ENCODE measurements at places on chromosomes 13 and 19. TPM values are rescaled to one million over a fixed set of nuclear protein-coding genes. Genes with fewer than 3 reads are reported as not detected.

The UBE2L5 gene
- total RNA-seq = not detected

The FUT1 gene
- 14.7 TPM for total RNA-seq

GRCh38 chr13:92739306-92739818, 487.2 kb upstream of the GPC6 start:
- no peak for DNase-seq

- DNase-seq = peak; percentile 96
Observed at GRCh38 chr19:45767410-45767880, 1.6 kb downstream of the SIX5 start.

DNA sequence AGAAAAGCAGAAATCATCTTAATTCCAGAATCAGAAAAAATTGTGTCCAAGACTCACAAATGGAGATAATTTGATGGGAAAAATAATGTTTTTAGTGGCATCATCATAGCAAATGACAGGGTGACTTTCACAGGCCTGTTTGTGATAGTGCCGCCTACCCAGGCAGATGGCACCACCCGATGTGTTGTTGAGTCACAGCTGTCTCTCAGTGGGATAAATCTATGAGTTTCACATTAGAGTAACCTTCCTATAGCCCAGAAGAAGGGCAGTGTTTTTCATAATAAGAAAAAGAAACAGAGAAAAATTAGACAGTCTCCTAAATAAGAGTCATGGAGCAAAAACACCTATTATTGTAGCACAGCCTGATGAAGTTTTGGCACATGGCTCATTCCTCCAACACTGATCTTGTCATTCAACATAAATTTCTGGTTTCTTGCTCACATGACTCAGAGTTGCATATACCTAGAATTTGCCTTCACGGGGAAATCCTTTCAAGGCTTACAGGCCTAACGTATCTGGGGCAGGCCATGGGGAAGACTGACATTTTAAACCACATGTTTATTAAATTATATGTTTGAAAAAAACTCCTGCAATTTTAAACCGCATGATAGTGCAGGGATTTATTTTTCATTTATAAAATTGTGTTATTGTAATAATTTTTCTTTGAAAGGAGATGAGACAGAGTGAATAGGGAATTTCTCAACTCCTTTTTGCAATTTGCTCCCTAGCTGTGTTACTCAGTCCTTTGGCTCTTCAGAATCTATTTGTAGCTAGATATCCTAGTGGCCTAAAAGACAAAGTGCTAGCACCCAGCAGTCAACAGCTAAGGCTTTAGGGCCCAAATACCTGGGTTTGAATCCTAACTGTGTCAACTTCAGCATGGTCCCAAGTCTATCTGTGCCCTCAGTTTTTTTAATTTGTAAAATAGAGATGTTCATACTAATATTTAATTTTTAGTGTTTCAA, 393.7 kb downstream of the NDFIP2 start:
- peak; percentile 4 for DNase-seq

DNA sequence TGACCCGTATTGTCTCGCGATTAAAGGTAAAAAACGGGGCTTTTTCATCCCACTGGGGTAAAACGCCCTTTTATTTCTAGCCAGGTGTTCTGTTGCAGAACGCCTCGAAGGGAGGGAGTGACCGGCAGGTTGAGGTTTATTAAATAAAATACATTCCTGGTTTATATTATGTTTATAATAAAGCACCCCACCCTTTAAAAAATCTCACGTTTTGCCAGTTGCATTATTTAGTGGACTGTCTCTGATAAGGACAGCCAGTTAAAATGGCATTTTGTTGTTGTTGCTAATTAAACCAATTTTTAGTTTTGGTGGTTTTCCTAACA, 25.1 kb upstream of the ZNF850 start:
- DNase-seq = no peak

DNA sequence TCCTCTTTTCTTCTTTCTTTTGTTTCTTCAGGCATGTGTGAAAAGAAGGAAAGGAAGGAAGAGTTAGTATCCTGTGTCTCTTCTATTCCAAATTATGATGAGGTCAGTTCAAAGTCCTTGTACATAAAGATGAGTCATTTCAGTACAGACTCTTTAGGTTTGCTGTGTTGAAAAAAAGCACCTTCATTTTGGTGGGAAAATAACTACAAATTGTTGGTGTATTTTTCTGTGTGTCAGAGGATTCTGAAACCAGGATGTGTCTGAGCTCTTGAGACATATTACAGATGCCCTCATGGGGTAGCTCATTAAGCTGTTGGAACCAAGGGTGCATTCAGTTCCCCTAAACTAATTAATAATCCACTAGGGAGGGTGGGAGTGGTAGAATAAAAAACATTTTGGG, 5.8 kb upstream of the HSPH1 start:
- DNase-seq = no peak

DNA sequence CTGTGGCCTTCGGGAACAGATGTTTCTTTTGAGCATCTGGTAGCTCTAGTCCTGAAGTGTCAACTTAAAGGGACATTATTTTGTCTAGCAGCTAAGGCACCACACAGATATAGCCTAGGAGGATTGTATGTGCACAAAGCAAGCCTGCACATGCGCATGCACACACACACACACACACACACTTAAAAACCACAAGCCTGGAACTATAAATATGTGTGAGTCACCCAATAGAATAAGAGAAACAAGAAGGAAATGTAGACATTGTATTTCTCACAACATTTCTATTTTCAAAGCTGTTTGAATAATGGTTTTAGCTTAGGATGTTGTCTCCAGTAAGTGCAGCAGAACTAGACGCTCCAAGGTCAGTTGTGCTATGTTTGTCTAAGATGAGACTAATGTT, 516.5 kb downstream of the SUCLA2 start:
- DNase-seq = peak; percentile 61

DNA sequence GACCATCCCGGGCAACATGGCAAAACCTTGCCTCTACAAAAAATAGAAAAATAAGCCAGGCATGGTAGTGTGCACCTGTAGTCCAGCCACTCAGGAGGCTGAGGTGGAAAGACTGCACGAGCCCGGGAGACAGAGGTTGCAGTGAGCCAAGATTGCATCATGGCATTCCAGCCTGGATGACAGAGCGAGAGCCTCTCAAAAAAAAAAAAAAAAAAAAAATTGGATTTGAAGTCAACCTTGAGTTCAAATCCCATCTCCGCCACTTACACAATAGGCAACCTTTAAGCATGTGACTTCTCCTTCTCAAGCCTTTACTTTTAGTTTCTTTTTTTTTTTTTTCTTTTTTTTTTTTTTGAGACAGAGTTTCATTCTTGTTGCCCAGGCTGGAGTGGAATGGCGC, 12.0 kb downstream of the KASH5 start:
- peak; percentile 45 for DNase-seq

Data from MCF 10A (cell line).